Activated T-cell treated with anti-CD3 and anti-CD28 coated beads for 24 hours (primary cell): ENCODE measurements at places on chromosomes 4 and X.

- DNase-seq, result no peak
Observed at GRCh38 chrX:51847463-51847862, 46.0 kb upstream of the MAGED1 start.

DNA sequence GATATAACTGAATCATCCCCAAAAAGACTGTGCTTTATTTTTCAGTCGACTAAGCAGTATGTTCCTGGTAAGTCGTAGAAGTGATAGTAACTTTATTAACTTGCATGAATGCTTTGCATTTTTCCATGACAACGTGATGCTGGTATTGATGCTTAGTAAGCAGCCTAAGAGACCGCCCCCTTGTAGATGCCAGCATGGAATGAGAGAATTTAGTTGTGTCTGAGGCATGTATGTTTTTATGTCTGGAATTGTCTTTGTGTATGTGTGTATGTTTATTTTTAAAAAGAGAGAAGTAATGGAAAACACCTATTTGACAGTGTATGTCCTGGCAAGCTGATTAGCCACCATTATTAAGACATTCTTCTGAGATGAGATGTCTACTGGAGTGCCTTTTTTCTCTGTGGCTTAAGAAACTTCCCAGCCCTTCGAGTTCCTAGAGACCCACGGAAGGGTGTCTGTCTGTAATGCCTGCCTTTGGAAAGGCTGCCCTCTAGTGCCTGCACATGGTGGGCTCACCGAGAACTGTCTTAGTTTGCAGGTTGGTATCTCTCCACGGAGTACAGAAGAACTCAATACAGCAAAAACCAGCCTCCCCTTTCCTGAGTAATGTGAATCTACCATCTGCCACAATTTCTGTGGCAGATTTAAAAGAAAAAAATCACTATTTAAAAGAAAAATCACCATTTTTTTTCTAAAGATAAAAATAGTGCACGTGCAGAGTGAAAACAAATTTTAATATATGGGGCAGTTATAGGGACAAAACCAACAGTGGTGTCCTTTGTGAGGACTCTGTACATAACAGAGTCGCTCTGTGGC, 85.9 kb downstream of the AASDH start:
- DNase-seq, result peak; percentile 51

DNA sequence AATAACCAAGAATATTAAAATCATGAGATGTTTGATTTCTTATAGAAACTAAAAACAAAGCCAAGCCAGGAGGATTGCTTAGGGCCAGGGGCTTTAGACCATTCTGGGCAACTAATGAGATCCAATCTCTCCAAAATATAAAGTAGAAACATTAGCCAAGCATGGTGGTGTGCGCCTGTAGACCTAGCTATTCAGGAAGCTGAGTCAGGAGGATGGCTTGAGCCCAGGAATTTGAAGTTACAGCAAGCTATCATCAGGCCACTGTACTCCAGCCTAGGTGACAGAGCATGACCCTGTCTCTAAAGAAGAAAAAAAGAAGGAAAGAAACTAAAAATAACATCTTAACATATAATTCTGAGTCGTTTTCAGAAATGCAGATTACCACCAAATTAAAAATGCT, 96.7 kb downstream of the NAF1 start:
- no peak for DNase-seq

DNA sequence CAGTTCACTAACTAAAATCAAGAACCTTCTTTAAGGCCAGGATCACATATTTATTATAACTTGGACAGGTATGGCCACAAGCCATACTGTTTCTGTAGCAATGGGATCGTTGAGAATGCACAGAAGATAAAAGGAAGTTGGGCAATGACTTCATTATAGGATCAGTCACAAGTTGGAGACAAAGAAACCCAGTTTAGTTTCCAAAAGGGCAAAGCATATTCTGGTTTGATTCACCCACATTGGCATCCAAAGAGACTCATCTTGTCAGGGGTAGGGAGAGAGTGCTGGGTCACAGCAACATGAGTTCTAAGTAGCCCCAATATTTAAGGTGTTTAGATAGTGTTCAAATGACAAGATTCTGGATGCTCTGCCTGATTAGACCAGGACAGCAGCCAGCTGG, 317.1 kb upstream of the GALNT7 start:
- no peak for DNase-seq

DNA sequence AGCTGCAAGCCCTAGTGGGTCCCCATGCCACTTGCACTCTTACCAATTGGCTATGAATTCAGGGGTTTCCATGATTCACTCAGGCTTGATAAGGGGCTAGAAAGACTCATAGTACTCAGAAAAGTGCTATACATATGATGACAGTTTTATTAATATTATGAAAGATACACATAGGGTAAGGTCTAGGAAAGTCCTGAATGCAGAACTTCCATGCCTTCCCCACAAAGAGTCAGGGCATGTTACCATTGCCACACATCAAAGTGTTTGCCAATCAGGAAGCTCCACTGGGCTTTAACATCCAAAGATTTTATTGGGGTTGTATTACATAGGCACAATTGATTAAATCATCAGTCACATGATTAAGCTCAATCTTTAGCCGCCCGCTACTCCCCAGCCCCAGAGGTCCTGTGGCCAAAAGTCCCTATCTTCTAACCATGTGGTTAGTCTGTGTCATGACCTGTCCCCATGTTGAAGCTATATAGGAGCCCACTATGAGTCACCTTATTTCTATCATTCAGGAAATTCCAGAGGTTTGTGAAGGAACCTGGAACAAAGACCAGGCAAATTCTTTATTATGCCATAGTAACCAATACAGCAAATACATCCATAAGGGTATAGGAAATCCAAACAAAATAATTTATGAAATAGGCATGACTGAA, 635.6 kb downstream of the STPG2 start:
- no peak for DNase-seq

- DNase-seq, result no peak
Observed at GRCh38 chr4:12889054-12889453, 595.1 kb downstream of the RAB28 start.

- peak; percentile 4 for DNase-seq
Observed at GRCh38 chrX:133838761-133839676, 146.4 kb downstream of the GPC3 start.

- DNase-seq, result no peak
Observed at GRCh38 chr4:151458148-151458547, 49.2 kb downstream of the FHIP1A start.

DNA sequence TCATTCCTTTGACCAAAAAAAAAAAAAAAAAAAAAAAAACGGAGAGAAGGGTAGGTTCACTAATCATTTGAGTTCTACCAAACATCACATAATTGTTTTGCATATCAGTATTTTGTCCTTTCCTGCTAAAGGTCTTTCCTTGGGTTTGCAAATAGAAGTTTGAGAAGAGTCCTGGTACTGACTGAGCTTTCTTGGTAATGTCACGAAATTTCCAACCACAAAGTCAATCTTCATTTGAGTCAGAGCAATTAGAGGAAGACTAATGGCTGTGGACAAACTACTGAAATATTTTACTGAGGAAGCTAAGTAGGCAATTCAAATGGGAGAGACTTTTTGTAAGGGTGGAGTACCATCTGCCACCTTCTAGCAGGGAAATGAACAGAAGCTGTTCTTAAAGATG, 21.7 kb upstream of the CD40LG start:
- no peak for DNase-seq

- no peak for DNase-seq
Observed at GRCh38 chrX:49249071-49249470, 13.8 kb downstream of the CCDC22 start.

DNA sequence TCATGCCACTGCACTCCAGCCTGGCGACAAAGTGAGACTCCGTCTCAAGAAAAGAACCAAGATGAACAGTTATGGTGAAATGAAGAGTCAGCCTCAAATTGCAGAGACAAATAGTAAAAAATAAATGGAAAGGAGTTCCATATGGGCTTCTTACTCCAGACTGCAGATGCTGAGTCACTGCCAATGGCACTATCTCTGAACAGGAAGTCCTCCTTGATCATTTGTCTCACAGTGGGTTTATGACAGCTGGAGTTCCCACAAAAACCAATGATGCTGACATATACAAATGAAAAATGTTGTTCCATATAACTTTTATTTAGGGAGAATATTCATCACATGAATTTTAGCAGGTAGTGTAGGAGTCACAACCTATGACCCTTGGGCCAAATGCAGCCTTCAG, 631.6 kb downstream of the PCDH18 start:
- DNase-seq, result no peak

DNA sequence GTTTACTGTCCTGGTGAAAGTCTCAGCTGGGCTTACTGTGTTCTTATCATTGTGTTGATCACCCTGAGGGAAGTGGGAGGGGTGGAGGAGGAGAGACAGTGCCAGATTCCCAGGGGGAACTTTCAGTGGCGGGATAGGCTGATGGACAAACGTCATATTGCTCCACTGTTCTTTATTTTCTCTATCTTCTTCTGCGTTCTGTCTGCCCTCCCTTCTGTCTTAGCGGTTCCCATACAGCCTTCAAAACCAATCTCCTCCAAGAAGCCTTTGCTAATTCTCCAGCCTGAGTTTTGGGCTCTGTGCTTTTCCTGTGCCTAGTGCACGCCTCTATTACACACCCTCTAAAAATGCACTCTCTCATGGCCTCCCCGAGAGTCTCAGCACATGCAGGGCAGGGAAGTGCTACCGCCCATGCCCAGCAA, 448.7 kb upstream of the FAT1 start:
- no peak for DNase-seq

- no peak for DNase-seq
Observed at GRCh38 chr4:66062921-66063320, 392.6 kb upstream of the EPHA5 start.

- DNase-seq, result no peak
Observed at GRCh38 chr4:18234108-18234507, 212.6 kb upstream of the LCORL start.

DNA sequence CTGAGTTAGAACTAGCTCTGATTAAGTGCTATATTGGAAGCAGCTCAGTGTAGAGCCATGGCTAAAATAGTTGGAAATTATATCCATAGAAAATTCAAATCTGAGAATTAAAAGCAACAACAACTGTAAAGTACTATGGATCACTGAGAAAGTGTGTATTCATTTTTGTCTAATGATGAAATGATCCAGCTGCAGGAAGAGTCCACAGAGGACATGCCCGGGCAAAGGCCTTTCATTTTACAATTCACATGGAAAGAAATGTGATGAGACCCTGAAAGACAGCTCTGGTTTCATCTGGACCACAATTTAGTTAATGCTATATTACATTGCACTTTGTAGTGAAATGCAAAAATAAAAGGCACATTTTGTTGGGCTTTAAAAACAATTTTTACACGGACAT, 196.8 kb upstream of the FAT1 start:
- no peak for DNase-seq

DNA sequence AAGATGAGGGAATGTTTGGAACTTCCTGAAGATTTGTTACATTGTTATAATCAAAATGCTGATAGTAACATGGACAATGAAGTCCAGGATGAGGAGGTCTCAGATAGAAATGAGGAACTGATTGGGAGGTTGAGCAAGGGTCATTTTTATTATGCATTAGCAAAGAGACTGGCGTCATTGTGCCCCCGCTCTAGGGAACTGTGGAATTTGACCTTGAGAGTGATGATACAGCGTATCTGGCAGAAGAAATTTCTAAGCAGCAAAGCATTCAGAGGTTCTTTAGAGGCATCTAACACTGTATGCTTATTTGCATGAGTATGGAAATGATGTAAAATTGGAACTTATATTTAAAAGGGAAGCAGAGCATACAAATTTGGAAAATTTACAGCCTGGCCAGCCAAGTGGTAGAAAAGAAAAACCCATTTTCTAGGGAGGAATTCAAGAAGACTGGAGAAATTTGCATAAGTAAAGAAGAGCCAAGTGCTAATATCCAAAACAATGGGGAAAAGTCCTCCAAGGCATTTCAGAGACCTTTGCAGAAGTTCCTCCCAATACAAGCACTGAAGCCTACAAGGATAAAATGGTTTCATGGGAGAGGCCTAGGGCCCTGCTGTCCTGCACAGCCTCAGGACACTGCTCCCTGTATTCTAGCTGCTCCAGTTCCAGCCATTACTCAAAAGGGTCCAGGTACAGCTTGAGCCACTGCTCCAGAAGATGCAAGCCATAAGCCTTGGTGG, 483.0 kb upstream of the NDST4 start:
- no peak for DNase-seq

- no peak for DNase-seq
Observed at GRCh38 chr4:183397741-183398297, 46.6 kb upstream of the CDKN2AIP start.

- DNase-seq, result no peak
Observed at GRCh38 chr4:37821953-37822605, 4.4 kb upstream of the PGM2 start.

- no peak for DNase-seq
Observed at GRCh38 chr4:84496706-84497503, 2.2 kb downstream of the NKX6-1 start.

- no peak for DNase-seq
Observed at GRCh38 chrX:121958886-121959285, 911.5 kb downstream of the GLUD2 start.

DNA sequence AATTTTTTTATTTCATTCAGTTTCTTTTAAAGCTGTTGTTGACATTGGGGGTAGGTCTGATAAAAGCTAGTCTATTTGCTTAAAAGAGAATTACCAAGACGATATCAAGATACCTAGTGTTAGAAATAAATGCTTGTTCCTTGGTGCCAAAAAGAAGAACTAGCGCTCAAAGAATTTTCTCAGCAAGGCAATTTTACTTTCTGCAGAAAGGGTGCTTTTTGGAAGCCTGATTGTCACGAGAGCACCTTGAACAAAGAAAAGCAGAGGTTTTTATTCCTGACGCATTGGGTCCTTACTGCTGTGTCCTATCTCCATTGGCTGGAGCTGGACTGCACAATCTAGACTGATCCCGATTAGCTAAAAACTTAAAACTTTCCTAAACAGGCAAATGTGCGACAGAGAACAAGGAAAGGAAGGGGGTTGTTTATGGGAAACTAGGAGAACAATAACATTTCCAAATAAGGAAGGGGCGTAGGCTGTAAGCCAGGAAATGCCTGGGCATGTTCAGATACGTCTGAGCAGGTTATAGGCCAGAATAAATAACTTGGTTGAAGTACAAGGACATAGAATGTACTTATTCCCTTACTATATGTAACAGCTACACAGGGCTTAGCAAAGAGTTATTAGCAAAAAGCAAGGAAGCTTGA, 50.3 kb upstream of the STPG2 start:
- no peak for DNase-seq

DNA sequence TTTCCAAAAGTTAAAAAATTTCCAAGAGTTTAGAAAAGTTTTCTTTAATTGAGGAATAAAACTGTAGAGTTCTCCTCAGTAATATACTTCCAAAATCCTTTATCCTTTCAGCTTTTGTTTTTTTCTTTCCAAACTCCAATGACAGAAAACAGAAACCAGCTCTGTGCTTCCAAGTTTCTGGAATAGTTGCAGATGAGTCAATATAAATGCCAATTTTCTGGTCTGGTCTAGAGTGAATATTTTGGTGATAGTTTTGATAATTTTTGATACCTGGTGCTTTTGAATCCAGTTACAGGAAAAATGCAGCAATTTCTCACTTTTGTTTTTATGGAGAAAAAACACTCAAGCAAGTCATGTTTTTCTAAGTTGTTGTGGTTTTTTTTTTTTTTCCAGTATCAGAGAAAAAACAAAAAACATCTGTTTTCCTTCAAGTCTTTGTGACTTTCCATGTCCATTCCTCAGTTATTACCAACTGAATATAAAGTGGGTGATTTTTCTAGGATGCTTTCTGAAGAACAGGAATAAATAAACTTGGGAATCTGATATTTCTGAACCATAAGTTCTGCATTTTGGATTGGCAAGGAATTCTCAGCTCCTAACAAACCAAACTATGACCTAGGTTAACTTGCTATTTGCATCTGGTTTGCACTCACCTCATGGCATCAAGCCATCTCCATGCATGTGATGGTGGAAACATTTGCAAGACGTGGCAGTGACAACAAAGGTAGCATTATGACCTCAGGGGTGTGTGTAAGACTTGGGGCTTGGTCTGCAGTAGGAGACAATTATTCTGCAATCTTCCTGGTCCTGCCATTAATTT, 139.1 kb downstream of the VEGFC start:
- DNase-seq, result no peak

- no peak for DNase-seq
Observed at GRCh38 chr4:173185847-173186510, 17.4 kb downstream of the GALNT7 start.
